ENCODE measurements at places on chromosomes 1 and 21.

- no peak for DNase-seq
These were observed 143.6 kb downstream of the SPATA46 start for GRCh38 chr1:162233066-162233465.

DNA sequence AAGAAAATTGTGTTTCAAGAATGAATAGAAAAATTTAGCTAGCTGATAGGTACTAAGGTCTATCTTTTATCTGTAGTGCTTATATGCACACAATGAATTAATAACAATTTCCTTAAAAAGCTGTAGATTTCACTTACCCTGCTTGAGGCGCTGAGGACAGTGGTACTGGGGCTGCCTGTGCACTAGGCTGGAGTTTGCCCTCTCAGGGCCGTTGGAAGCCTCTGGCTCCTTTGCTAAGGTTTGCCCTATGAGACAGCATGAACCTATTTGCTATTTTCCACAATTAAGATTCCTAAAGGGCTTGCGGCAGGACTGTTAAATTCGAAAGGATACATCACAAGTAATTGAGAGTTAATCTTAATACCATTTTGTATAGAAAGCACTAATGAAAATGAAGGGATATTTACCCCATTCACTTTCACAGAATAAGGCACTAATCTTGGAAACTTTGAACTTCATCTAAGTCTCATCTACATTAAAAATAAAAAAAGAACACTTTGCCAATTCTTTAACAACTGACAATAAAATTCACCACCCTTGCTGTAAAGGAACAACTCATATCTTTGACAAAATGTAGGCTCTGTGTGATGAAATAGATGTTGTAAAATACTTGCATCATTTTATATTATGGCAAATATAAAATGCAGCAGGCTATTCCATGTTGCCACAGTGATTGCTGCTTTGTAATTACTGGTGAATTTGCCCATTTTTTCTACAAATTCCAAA lies 293.0 kb downstream of the NTNG1 start:
- no peak for DNase-seq

DNA sequence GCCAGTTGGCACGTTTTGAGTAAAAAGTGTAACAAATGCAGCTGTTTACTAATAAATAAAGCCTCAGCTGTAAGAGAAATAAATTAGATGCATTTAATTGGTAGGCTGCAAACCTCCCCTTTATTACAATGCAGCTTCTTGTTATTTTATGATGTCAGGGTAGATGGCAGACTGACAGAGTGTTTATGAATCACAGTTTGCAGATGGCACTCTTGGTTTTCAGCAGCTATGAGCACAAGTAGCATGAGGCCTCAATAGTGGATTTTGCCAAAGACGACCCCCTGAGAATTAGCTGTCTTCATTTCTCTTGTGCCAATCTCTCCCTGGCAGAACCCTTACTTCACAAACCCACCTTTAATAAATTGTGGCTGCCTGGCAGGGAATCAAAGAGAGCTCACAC lies 161.2 kb upstream of the C1orf87 start:
- no peak for DNase-seq

GRCh38 chr1:85460555-85461088 lies 4.3 kb downstream of the DDAH1 start:
- DNase-seq = no peak

- peak; percentile 36 for DNase-seq
These were observed 26.1 kb downstream of the CD58 start for GRCh38 chr1:116544588-116545358.

DNA sequence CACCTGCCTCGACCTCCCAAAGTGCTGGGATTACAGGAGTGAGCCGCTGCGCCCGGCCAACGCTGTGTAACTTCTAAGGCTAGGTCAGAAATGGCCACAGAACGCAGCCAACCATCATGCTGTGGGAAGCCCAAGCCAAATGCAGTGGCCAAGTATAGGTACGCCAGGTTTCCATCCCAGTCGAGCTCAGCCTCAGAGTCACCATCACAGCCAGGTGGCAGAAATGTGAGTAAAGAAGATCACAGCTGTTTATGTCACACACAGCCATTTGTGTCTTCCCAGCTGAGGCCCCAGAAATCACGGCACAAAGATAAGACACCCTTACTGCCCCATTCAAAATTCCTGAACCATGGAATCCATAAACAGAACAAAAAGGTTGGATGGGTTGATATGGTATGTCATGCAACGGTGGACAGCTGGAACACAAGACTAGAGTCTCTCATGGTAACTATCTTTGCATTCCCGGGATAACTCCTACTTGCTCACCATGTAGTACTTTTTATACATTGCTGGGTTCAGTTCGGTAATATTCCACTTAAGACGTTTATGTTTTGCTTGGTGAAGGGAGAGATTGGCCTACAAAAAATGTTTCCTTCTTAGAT lies 84.3 kb downstream of the SLC45A1 start:
- DNase-seq = no peak

GRCh38 chr1:24990779-24991641 lies 60.9 kb upstream of the RUNX3 start:
- no peak for DNase-seq

DNA sequence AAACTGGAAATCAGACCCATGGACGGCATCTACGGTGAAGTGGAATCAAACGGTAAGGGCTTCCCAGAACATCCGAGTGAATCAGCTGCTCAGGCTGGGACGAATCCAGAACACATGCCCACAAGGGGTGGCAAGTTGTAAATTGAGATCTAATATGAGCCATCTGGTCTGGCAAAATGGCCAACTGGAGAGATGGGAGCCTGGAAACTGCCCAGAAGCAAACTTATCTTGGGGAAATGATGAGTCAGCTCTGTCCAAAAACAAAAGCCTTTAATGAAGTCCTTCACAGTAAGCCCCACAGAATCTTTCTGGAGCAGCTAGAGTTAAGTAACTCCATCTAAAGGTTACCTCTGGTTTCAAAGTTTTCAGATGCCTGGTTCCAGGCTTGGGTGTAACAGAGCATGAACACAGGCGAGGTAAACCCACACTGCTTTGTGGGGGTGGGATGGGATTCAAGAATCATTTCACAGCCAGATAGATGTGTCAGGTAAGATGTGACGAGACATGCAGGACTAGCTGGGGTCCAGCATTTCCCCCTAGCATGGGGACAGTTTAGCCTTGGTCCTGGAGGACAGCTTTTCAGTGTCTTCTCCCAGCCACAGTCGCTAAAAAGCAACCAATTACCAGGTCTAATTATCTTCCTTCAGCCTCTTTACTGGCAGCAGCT lies 10.5 kb upstream of the SRP9 start:
- no peak for DNase-seq
